ENCODE measurements at places on chromosomes 6 and 20.

GRCh38 chr6:14789996-14790395 is 455.9 kb upstream of the JARID2 start:
- no peak for DNase-seq

- DNase-seq = no peak
Observed at GRCh38 chr6:139402876-139403386, 28.5 kb upstream of the CITED2 start.

DNA sequence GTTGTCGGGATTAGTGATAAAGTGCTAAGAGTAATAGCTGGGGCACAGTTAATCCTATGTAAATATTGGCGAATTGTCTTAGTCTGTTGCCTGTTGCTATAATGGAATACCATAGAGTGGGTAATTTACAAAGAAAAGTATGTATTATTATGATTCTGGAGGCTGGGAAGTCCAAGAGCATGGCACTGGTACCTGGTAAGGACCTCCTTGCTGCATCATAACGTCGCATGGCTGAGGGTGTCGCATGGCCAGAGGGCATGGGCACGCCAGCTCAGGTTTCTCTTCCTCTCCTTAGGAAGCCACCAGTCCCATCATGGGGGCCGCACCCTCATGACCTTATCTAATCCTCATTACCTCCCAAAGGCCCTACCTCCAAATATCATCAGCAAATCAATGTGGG is 29.7 kb downstream of the IRF4 start:
- no peak for DNase-seq

DNA sequence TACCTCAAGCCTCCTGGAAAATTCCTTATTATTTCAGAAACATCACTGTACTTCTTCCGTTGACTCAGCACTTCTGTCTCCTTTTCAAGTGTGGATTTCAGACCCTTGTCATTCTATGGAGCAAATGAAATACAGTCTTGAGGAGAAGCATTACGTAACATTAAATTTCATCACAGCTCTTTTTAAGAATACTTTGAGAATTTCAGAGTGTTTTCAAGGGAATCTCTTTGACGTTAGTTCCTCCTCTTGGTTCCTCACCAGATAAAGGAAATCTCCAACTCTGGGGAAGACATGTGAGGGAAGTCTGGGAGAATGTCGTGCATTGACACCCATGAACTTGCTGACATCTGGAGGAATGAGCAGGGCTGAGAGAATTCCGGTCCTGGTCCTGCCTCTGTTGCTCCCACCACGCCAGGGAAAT is 32.3 kb downstream of the UST start:
- DNase-seq = no peak

DNA sequence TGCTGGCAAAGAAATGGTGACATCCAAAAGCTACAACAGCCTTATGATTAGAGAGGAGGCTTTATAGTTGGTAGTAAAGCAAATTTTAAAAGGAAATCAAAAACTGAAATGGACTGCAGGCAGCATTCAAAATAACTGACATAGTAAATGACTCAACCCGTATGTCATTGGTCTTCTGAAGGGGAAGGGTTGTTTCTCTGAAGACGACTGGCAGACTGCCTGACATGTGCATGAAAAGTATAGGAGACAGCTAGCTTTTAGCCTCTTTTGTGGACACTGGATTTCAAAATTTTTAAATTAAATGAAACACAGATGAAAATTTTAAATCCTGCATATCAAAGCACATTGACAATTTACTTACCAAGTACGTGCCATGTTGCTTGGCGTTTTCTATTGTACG is 90.7 kb downstream of the TRMT6 start:
- no peak for DNase-seq

GRCh38 chr6:154157082-154157481 is 118.0 kb downstream of the OPRM1 start:
- no peak for DNase-seq
